ENCODE measurements at places on chromosomes 6 and 20. TPM values are rescaled to one million over a fixed set of nuclear protein-coding genes. Genes with fewer than 3 reads are reported as not detected.

- DNase-seq = peak; percentile 70
Measured at GRCh38 chr20:63628246-63628975, 1.5 kb upstream of the GMEB2 start.

The BPIFB2 gene
- not detected for total RNA-seq

DNA sequence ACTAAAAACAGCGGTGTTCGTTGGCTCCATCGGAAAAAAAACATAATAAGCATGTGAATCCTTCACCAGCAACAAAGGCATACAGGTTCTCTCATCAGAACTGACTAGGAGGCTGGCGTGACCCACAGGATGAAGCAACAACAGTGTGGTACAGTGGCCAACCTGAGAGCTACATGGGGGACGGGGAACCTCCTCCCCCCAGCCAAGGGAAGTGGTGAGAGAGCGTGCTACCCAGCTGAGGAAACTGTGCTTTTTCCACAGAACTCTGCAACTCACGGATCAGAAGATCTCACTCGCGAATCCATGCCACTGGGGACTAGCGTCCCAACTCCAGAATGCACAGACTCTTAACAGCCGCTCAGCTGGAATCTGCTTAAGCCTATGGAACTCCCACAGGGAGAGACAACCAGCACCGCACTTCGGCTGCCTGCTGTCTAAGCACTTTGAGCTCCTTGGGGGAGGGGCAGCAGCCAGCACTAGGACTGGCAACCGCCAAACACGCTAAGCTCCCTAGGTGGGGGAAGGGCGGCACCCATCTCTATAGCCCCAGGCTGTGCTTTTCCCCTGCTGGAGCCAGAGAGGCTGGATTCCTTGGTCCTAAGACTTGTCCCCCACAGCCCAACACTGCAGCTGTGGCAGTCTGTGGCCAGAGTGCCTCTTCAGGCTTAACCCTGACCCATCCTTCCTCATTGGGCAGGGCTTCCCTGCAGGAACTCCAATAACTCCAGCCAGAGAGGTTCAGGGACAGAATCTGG, 538.3 kb upstream of the BTBD3 start:
- no peak for DNase-seq

The WASF1 gene
- 18.6 TPM for total RNA-seq

GRCh38 chr6:88266126-88266525, 100.0 kb upstream of the CNR1 start:
- DNase-seq = no peak

- no peak for DNase-seq
Measured at GRCh38 chr20:51111290-51111689, 88.4 kb upstream of the KCNG1 start.

DNA sequence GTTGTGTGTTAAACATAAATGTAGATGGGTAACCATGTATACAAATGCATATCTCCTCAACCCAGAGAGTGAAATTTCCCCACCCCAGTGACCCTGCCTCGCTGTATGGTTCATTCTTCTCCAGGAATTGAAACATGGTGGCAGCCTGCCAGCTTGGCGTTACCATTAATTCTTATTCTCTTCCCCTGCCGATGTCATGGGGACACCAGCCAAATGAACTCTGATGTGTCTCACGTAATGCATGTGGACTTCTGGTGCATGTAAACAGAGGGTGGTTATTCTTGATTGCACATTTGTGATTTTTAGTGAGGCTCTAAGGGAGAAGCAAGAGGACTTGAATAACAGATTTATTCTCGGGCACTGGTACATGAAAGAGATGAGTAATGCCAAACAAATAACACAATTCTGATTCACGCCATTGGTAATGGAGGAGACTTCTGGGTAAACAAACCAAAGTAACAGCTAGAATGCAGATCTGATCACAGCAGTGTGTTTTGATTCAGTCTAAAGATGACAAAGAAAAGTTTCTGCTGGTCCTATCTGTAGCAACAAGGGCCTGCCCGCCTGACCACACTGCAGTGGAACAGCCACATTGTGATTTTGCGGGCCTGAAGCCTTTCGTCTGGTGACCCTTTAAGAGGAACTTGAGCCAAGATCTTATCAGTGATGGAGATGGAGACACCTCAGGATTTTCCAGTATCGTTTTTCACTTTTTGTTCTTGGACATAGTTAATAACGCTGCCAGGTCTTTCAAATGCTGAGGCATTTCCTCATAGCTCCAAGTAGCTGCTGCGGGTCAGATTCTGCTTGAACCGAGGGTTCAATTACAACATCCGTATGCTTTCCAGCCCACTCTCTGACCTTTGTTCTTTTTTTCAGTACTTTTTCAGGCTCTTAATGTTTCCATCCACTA, 171.8 kb upstream of the AKAP12 start:
- DNase-seq = peak; percentile 96

- DNase-seq = no peak
Measured at GRCh38 chr6:113281014-113281413, 576.1 kb upstream of the MARCKS start.

DNA sequence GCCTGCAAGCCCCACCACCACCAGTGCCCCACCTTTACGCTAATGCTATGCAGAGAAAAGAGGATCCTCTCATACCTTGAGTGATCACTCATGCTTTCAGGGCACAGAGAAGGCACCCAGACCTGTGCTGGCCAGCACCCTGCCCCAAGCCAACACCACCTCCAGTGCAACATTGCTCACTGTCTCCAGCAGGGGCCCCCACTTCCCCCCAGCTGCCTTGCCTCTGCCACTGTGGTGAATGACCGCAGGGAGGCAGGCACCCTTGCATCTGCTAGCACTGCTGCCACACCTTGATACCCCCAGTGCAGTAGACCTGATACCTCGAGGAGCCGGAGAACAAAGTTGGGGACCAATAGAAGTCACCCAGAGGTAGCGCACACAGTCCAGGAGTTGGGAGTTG, 139.2 kb upstream of the PLN start:
- no peak for DNase-seq

DNA sequence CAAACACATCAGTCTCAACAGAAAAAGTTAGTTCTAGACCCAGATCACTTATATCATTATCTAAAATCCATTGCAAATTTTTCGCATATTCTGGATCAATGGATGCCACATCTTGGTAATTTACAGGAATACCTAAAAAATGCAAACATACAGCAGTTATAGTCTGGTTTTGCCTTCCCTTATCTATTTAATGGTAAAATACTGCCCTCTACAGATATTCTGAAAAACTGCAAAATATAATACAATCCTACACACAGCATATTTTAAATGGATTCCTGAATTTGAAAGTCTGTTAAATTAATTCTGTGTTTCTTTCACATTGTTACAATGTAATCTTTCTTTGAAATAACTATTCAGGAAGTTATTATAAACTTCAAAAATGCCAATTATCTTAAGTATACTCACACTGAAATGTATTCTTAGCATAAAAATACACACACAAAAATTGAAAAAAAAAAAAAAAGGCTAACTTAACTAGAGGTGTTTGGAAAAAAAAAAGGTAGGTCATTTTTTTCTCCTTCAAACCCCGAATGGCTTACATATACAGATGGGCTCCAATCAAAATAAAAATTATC, 88.4 kb downstream of the HACE1 start:
- DNase-seq = no peak

The RAET1L gene
- not detected for total RNA-seq

The NKX2-2 gene
- total RNA-seq = 5.7 TPM

- no peak for DNase-seq
Measured at GRCh38 chr20:37154684-37155298, 24.3 kb upstream of the RPN2 start.

The OR2B6 gene
- not detected for total RNA-seq

GRCh38 chr6:164247106-164247505, 832.6 kb downstream of the QKI start:
- no peak for DNase-seq

The DZANK1 gene
- 0.97 TPM for total RNA-seq

- peak; percentile 16 for DNase-seq
Measured at GRCh38 chr20:14992961-14993360, 655.5 kb upstream of the FLRT3 start.

DNA sequence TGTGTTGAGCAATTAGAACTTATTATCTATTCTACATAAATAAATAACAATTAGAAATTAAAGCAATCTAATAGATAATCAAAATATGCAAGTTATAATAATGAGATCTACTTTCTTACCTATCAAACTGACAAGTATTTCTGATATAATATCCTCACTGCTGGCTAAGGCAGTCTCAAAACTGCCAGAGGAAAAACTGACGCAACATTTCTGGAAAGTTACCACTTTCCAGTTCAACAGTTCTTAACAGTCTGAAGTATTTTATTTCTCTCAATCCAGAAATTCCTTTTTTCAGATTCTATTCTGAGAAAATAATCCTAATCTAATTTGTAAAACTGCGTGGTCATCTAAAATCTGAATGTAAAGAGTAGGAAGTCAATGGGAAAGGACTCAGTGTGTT, 121.0 kb downstream of the TRDN start:
- no peak for DNase-seq

DNA sequence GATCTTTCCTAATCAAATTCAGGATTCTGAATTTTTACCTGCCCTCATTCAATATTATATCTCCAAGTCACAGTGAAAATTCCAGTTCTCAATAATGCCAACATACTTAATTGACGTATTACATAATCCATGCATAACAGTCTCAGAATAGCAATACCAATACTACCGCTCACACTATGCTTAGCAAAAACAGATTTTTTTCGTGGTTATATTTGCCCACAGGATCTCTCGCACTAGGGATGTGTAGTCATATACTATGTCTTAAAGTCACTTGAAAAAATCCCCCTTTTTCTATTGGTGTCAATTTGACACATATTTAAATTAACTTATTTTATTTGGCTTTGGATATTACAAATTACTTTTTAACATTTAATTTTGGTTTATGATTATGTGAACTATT, 323.1 kb upstream of the SLC35B3 start:
- DNase-seq = no peak

DNA sequence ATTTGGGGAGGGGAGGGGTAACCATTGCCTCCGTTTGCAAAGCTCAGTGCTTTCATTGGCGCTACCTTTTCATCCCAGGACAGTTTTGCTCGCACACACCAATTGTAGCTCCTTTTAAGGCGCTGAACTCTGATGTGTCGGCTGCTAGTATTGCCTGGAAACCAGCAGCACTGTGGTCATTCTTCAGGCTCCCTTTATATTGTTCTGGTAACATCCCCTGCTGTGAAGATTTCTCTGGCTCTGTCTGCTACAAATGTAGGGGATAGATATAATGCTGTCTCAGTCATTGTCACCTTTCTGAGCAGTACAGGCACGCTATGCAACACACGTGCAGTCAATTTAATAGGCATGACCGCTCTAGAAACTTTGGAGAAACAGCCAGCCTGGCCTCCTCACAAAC, 172.9 kb upstream of the SASH1 start:
- no peak for DNase-seq
